ENCODE measurements at places on chromosomes 3 and 15.

GRCh38 chr3:133505813-133506212, 67.7 kb upstream of the CDV3 start:
- DNase-seq = no peak

- DNase-seq = peak; percentile 65
Measured at GRCh38 chr15:38002883-38003477, 68.5 kb downstream of the TMCO5A start.

GRCh38 chr3:23239211-23240068, 36.3 kb downstream of the UBE2E2 start:
- peak; percentile 52 for DNase-seq

DNA sequence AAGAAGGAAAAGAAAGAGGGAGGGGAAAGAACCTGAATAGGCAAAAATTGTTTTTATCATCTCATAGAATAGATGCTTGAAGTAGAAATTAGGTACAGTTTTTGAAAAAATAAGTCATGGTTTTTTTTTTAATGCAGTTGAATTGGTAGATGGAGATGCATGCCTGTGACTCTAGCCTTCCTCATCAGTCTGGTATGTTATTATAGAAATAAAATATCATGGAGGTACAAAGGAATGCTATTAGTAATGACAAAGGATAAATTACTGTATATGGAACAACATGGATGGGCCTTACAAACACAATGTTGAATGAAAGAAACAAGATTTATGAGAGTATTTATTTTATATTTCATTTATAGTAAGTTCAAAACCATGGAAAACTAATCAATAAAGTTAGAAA, 162.4 kb upstream of the GALNT15 start:
- DNase-seq = no peak

GRCh38 chr15:63044645-63045464, 2.3 kb downstream of the TPM1 start:
- DNase-seq = no peak

DNA sequence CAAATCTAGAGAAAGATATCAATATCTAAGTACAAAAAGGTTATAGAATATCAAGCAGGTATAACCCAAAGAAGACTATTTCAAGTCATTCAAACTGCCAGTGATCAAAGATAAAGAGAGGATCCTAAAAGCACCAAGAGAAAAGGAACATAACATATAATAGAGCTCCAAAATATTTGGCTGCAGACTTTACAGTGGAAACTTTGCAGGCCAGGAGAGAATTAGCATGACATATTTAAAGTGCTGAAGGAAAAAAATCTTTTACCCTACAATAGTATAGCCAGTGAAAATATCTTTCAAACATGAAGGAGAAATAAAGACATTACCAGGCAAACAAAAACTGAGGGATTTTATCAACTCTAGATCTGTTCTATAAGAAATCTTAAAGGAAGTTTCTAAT, 254.3 kb upstream of the ARHGEF26 start:
- no peak for DNase-seq

- DNase-seq = no peak
Measured at GRCh38 chr3:105835606-105836005, 33.2 kb downstream of the CBLB start.

GRCh38 chr15:99635794-99636193, 70.0 kb downstream of the MEF2A start:
- DNase-seq = no peak

GRCh38 chr15:78350058-78350457, 9.9 kb downstream of the CRABP1 start:
- no peak for DNase-seq

DNA sequence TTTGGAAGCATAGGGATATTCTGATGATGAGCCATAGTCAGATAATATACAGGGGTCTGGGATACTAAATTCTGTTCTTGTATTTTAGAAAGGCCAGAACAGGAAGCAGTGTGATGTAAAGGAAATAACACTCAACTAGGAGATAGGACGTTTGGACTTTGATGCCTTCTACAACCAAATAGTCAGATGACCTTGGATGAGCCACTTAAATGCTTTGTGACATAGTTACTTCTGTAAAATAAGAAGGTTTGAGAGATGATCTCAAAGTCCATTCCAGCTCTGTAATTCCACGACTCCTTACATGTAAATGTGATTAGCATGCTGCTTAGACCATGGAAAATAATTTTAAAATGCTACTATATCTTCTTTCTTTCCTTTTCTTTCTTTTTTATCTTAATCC, 29.5 kb upstream of the CCDC54 start:
- no peak for DNase-seq

- DNase-seq = no peak
Measured at GRCh38 chr3:76131396-76132153, 346.2 kb upstream of the ZNF717 start.

DNA sequence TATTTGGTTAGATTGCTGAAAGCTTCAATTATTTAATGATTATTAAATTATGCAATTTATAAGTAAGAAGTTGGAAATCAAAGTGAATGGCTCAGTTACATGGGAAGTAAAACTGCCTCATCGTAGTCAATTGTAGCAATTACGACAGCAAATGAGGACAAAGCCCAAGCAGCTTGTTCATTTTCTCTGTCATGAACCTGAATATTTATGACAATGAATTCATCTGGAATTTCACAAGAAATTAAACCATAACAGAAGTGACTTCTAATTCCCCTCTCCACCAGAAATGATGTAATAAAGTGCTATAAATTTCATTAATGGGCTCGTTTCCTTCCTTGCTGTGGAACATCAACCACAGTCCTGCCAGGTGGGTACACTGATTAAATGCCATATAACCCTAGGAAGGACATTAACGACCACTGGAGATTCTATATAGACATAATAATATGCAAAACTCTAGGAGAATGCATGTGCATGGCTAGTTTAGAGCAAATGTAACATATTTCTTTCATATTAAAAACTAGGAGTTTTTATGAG, 273.8 kb upstream of the DCBLD2 start:
- no peak for DNase-seq

- DNase-seq = no peak
Measured at GRCh38 chr15:101773496-101774100, 29.7 kb upstream of the OR4F6 start.

GRCh38 chr3:185470323-185470722, 28.5 kb downstream of the TMEM41A start:
- DNase-seq = no peak

GRCh38 chr3:176514297-176514696, 683.0 kb downstream of the TBL1XR1 start:
- DNase-seq = no peak

GRCh38 chr3:1955170-1955569, 143.5 kb upstream of the CNTN4 start:
- DNase-seq = no peak

GRCh38 chr3:139353920-139354556, 10.2 kb downstream of the MRPS22 start:
- DNase-seq = no peak

DNA sequence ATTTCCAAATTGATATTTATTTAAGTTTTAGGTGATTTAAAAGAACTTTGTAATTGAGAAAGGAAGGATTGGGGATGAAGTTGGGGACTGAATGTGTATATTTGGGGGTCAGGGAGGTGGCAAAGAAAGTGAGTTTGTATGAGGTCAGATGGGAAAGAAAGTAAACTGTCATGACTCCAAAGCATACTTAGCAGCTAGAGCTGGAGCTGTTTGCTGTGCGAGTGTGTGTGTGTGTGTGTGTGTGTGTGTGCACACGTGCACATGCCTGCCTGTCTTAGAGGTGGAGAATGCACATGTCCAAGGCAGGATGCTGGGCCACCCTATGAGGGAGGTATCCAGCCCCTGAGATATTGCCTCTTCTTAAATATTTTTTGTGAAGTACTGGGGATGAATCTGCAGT, 21.0 kb downstream of the BOC start:
- no peak for DNase-seq

GRCh38 chr3:114454551-114455251, 160.9 kb downstream of the TIGIT start:
- no peak for DNase-seq

GRCh38 chr3:124653071-124653796, 77.0 kb upstream of the UMPS start:
- DNase-seq = no peak

DNA sequence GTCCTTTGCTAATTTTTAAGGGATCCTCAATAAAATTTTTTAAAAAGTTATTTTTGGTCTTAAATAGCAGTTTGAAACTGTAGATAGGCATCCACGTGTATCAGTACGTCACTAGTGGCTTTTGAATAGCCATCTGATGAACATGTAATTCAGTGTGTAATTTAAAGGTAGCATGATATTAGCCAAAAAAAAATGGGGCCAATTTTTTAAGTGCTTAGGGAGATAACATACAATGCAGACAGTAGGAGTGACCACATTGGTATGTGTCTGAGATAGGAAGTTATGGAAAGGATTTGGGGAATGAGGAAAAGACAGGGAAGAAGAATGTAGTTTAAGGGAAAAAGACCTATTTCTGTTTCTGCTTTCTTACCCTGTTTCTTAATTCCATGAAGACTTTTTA, 2.5 kb downstream of the AP4E1 start:
- no peak for DNase-seq

DNA sequence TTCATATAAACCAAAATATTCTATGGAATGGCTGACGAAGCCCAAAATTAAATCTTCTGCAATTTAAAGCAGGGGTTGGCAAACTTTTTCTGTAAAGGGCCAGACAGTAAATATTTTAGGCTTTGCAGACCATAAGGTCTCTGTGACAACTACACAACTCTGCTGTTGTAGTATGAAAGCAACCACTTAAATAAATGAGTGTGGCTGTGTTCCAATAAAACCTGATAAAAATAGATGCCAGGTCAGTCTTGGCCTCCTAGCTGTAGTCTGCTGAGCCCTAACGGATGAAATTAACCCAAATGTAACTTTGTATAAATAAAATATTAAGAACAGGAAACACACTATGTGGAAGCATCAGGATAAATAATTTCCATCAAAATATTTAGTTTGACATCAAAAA, 104.2 kb downstream of the FBXL22 start:
- DNase-seq = no peak

DNA sequence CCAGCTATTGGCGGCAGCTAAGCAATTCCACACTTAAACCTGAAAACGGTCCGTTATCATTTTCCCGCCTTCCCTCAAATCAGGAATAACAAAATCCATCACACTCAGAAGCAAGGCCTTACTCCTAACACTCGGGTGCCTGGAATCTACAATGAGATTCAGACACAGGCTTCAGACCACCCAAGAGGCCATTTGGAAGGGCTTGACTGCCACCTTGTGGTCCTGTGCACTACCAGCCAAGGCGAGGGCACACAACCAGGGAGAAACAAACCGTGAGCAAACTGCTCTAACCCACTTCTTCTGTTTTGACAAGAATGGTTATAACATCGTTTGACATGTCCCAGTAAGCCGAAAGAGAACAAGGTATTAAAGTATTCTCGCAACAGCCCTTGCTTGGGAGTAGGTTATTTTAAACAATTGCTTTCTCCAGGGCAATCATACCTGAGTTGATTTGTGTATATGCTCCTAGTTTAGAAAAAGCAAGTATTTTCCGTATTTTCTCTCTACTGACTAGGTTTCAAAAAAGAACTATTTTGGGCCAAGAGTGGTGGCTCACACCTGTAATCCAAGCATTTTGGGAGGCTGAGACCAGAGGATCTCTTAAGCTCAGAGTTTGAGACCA, 40.1 kb upstream of the TAFA4 start:
- DNase-seq = no peak

DNA sequence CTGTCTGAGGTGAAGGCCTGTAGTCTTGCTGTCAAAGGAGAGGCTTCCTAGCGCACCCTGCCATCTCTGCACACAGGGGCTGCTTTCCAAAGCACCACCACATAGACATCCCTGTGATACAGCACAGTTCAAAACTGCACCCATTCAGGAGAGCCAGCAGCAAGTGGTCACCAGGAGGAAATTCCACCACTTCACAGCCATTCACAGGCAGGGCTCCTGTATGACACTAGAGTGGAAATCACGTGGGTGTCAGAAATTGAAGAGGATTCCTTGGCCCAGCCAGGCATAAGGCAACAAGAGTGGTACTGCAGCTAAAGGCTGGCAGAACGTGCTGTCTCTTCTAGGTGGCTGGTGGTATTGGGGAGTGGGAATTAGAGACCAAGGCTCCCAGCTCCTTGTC, 102.8 kb downstream of the RFTN1 start:
- no peak for DNase-seq

DNA sequence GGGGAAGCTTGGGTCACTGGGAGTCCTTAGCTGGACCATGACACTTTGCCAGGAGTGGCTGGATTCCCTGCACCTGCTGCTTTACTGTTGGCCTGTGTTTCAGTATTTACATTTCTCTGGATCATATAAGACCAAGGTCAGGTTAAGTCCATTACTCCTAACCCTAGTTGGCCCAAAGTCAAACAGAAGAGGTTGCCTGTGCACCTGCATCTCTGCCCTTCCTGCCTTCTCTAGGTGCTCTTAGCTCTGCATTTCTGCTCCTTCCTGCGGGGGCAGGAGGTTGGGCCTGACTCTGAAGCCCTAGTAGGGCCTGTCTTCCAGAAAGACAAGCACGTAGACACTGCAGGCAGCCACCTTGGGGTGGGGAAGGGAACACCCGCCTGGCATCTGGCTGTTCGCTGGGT, 124.3 kb downstream of the RPLP1 start:
- no peak for DNase-seq

DNA sequence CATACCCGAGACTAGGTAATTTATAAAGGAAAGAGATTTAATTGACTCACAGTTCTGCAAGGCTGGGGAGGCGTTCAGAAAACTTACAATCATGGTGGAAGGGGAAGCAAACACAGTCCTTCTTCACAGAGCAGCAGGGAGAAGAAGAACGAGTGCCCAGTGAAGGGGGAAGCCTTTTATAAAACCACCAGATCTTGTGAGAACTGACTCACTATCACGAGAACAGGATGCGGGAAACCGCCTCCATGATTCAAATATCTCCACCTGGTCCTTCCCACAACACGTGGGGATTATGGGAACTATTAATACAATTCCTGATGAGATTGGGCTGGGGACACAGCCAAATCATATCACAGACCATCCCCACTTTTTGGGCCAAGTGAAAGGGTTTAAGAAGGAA, 58.8 kb upstream of the CTXND1 start:
- no peak for DNase-seq

DNA sequence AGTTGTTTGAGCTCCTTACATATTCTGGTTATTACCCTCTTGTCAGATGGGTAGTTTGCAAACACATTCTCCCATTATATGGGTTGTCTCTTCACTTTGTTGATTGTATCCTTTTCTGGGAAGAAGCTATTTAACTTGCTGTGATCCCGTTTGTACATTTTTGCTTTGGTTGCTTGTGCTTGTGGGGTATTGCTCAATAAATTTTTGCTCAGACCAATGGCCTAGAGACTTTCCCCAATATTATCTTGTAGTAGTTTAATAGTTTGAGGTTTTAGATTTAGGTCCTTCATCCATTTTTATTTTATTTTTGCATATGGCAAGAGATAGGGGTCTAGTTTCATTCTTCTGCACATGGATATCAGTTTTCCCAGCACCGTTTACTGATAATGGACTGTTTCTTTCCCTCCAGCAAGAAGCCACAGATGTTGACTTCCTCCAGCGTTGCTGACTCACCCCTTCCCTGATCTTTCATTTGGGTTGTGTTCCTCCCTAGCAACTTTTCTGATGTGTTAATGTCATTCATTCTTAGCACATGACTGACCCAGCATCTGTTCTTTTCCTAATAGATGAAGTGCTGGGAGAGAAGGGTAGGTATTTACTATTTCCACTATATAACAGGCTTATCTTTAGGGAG, 166.7 kb upstream of the SGO1 start:
- no peak for DNase-seq

- DNase-seq = no peak
Measured at GRCh38 chr15:95609096-95609495, 721.4 kb upstream of the NR2F2 start.

GRCh38 chr3:122793568-122794416, at the start of gene HSPBAP1:
Gene HSPBAP1 (minus strand): TSS chr3:122793831. CDS start chr3:122793680, 151 bp downstream.
- DNase-seq = peak; percentile 92

All from CD14-positive monocyte (primary cell).